ENCODE measurements at places on chromosomes 5 and 9. TPM values are rescaled to one million over a fixed set of nuclear protein-coding genes. Genes with fewer than 3 reads are reported as not detected.

IRX1 gene
- polyA plus RNA-seq, result not detected

BSPRY gene
- polyA plus RNA-seq, result 0.31 TPM

AP3B1 gene
- 9.9 TPM for polyA plus RNA-seq

PLAC8L1 gene
- 0.28 TPM for polyA plus RNA-seq

OMD gene
- 0.28 TPM for polyA plus RNA-seq

MARCOL gene
- polyA plus RNA-seq, result not detected

PDE8B gene
- 0.82 TPM for polyA plus RNA-seq

All from liver (tissue), 10 donors.